Activated T-cell treated with anti-CD3 and anti-CD28 coated beads for 4 hours (primary cell): ENCODE measurements at places on chromosomes 1 and 21.

DNA sequence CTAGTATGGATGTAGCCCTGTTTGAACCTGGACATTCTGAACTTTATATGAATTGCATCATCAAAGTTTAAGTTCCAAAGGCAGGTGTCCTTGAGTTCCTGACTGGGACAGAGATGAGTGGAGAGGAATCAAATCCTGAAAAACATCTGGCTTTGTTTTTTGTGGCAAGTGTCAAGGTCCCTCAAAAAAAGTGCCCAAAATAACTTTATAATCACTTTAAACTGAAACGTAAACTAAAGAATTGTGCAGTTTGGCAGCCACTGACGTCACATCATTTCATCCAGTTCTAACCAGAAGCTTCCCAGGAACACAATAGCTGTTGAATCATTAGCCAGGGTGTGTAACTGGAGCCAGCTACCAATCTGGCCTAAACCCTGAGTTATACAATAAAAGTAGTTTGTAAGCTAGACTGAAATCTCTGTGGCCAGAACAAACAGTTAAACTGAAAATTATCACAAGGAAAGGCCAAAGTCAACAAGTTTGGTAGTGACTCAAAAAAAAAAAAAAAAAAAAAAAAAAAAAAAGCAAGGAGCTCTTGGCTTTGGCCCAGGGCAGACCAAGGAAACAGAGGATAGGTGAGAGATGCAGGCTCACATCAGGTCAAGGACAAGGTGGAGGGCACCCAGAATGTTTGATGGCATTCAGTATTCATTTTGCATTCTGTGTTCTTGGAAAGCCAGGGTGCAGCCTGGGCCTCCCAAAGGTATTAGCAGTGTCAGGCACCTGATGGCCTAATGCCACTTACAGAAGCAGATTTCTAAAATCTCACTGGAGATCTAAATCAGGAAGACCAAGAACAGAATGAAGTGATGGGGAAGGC is 74.3 kb downstream of the TNFSF18 start:
- DNase-seq: no peak

- no peak for DNase-seq
Observed at GRCh38 chr1:211925016-211925415, 94.5 kb upstream of the LPGAT1 start.

GRCh38 chr1:2110738-2111673 is 60.8 kb downstream of the PRKCZ start:
- no peak for DNase-seq

- no peak for DNase-seq
Observed at GRCh38 chr1:26912147-26912490, 1.7 kb downstream of the NR0B2 start.

DNA sequence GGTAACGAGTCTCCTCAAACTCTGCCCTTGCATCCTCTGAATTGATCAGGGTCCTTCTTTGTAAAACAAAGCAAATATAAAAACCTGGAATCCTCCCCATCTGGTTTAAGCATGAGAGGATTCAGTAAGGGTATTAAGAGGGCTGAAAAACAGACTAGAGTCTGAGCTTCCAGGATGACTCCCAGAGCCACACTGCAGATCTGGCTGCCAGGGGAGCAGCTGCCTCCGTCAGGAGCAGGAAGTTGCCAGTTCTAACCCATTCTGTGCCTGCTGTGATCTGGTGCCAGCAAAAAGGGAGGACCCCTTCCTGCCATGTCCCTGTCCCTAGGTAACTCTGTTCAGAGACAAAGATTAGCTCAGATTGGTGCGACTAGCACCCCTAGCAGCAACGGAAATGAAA is 27.5 kb downstream of the SERTAD4 start:
- DNase-seq: no peak

GRCh38 chr1:107793896-107794453 is 171.0 kb downstream of the VAV3 start:
- no peak for DNase-seq

DNA sequence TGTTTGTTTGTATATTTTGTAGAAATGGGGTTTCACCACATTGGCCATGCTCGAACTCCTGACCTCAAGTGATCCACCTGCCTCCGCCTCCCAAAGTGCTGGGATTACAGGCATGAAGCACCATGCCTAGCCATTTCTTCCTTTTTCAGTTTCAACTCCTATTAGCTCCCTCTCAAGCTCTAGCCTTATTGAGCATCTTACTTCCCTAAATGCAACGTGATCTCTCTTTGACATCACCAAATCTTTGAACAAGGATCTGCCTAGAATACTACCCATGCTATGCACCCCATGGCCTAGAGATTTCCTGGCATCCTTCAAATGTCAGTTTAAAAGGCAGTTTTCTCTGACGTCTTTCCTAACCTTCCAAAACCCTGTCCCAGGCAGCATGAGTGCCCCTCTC is 91.1 kb upstream of the NR5A2 start:
- DNase-seq: no peak

- DNase-seq: no peak
Observed at GRCh38 chr21:35614396-35614921, 445.9 kb downstream of the SETD4 start.

- DNase-seq: no peak
Observed at GRCh38 chr1:110523011-110523410, 4.0 kb upstream of the KCNA10 start.
